Activated CD4-positive, alpha-beta T cell treated with anti-CD3 and anti-CD28 coated beads, Interleukin-2, amount 50 U/mL, for 4 hours (primary cell): ENCODE measurements at places on chromosomes 7 and 10.

DNA sequence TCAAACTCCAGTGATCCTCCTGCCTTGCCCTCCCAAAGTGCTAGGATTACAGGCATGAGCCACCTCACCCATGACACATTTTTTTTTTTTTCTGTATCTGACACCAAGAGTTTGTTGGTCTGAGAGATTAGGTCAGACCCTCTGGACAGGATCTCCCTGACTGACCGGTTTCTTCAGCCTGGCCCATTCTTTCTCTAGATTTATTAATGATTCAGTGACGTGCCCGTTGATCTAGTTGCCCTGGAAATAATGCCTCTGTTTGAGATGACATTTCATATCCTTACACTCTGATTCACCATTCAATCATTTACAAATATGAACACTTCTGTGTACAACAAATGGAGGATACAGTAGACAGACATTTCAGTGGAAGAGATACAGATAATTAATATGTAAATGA, 1.4 kb upstream of the ZNF212 start:
- no peak for DNase-seq

- no peak for DNase-seq
These were observed 17.9 kb upstream of the HIBADH start for GRCh38 chr7:27680610-27681009.

- DNase-seq = no peak
These were observed 137.4 kb downstream of the TNS3 start for GRCh38 chr7:47444376-47445098.

- DNase-seq = no peak
These were observed 186.6 kb upstream of the STK17A start for GRCh38 chr7:43396187-43396740.

GRCh38 chr7:158018098-158018762, 569.4 kb downstream of the PTPRN2 start:
- no peak for DNase-seq

GRCh38 chr7:146539836-146540235, 423.2 kb downstream of the CNTNAP2 start:
- DNase-seq = no peak
